Dermis microvascular lymphatic vessel endothelial cell (primary cell): ENCODE measurements at places on chromosomes 13 and 19.

DNA sequence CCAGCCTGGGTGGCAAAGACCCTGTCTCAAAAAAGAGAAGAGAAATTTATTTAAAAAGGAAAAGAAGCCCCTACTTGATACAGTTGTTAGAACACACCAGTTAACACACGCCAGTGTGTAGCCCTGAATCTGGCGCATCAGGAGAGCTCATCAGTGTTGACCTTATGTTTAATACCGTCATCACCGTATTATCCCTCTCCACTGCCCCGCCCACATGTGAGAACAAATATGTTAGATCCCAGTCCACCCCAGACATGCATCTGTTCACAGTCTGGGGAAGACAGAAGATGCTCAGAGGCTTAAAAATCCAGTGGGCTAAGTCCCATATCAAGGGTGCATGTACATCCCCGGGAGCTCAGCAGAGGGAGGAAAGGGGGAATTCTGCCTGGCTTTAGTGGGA, 155.2 kb downstream of the DPF1 start:
- DNase-seq, result no peak

DNA sequence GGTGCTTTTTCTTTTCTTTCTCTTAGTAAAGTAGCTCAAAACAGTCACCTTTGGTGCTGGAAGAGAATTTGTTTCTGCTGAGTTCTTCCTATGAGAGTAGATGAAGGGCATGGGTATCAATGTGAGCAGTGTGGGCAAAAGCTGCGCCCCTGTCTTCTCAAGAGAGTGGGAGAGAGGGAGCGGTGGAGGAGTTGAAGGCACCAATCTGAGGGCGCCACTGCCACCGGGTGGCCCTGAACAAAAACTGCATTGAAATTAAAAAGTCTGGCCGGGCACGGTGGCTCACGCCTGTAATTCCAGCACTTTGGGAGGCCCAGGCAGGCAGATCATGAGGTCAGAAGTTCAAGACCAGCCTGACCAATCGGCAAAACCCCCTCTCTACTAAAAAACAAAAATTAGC, 28.7 kb upstream of the EPHX3 start:
- DNase-seq, result no peak

DNA sequence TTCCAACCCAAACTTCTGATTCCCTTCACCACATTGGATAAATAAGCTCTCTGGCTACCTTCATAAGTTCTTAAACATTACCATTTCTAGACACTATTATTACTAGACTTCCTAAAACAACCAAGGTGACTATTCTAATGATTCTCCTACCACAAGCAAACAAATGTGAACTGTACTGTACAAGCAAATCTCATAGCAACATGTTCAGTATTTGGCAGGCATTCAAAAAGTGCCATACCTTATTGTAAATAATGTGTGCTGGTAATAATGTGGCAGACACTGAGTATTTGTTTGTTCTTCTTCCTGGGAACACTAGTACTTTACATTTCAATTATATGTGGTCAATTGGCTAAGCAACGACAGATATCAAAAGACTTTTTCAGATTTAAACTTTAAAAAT, 986.0 kb upstream of the SPRY2 start:
- DNase-seq, result no peak

GRCh38 chr13:86918682-86919081, 752.5 kb upstream of the SLITRK5 start:
- DNase-seq, result no peak

DNA sequence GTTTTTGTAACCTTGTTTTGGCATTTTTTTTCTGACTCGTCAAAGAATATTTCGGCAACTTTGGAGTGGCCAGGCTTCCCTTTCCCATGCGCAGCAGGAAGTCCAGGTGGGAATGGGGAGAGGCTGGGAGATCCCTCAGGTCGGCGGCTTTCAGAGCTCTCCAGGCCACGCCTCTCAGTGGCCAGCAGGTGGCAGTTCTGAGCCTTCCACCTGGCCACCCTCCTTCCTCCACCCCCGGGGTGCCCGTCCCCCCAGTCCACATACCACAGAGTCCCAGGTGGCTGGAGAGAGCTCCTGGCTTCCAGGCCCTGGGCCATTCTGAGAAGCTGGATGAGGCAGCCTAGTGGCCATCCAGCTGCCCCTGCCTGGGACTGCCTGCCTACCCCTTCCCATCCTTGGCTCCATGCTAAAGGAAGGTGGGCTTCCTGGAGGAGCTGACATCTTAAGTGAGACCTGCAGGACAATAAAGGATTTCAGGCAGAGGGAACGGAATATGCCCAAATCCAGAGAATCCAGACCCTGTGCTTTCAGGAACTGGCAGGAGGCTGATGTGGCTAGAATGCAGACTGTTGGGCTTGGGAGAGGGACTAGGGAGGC, 46.3 kb downstream of the CCNE1 start:
- peak; percentile 22 for DNase-seq

DNA sequence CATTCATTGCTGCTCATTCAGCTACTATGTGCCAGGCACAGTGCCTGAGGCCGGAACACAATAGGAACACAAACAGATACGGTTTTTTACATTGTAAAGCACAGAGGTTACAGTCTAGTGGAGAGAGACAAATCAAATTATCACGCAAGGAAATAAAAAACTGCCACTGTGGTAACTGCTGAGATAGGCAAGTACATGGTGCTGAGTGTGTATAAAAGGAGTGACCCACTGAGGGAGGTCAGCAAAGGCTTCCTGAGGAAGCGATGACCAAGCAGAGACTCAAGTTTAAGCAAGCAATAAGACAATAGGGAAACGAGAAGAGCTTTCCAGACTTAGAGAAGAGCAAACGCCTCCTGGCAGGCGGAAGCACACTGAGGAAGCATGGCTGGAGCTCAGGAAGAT, 56.4 kb downstream of the NUFIP1 start:
- DNase-seq, result peak; percentile 93
